Fibroblast of upper back skin (primary cell): ENCODE measurements at places on chromosomes 5 and 9.
A peak's percentile ranks its signal among the peaks of the same experiment; 100 is the strongest.

DNA sequence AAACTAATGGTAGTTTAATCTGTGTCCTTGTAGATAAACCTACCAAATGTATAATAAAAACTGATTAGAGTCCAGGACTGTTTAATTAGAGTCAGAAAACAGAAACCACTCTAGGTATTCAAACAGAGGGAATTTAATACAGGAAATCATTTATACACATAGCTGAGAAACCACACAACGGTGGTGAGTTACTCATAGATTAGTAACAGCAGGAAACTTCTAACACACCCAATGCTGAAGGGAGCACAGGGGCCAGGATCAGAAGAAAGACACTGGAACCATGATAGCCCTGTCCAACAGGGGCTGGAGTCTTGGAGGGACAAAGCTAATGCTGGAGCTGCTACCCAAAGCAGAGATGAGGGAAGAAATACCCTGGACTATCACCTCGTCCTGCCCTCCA lies 321.0 kb downstream of the ACTL7B start:
- DNase-seq, result peak; percentile 83

GRCh38 chr9:19423163-19423562 lies 14.4 kb downstream of the ACER2 start:
- no peak for DNase-seq

GRCh38 chr5:179373961-179374505 lies 28.8 kb upstream of the ADAMTS2 start:
- no peak for DNase-seq

GRCh38 chr9:14993061-14993800 lies 83.0 kb upstream of the FREM1 start:
- peak; percentile 88 for DNase-seq
